ENCODE measurements at places on chromosomes 7 and 10.

GRCh38 chr10:28593811-28594210 is 60.9 kb downstream of the WAC start:
- DNase-seq: no peak

GRCh38 chr10:128721963-128722445 is 595.8 kb upstream of the MKI67 start:
- DNase-seq: no peak

GRCh38 chr7:1533547-1534329 is 3.2 kb downstream of the MAFK start:
- no peak for DNase-seq

- no peak for DNase-seq
Measured at GRCh38 chr7:135434047-135434446, 75.9 kb downstream of the CNOT4 start.

Data from Ammon's horn (tissue), 1 donor.